ENCODE measurements at places on chromosomes 12 and 14. TPM values are rescaled to one million over a fixed set of nuclear protein-coding genes. Genes with fewer than 3 reads are reported as not detected.

Gene AQP2
- total RNA-seq: not detected

Gene GARIN6
- total RNA-seq: not detected

Gene MEG3
- 1.3 TPM for total RNA-seq

Gene CABP1
- total RNA-seq: 0.26 TPM

Gene TOMM20L
- total RNA-seq: not detected

Gene KRT76
- total RNA-seq: not detected

Gene SBNO1
- 40.9 TPM for total RNA-seq

Gene MDM2
- 129 TPM for total RNA-seq

Gene IFNG-AS1
- total RNA-seq: 0.95 TPM

Gene GSC
- total RNA-seq: not detected

Gene AGAP2
- 25.8 TPM for total RNA-seq

DNA sequence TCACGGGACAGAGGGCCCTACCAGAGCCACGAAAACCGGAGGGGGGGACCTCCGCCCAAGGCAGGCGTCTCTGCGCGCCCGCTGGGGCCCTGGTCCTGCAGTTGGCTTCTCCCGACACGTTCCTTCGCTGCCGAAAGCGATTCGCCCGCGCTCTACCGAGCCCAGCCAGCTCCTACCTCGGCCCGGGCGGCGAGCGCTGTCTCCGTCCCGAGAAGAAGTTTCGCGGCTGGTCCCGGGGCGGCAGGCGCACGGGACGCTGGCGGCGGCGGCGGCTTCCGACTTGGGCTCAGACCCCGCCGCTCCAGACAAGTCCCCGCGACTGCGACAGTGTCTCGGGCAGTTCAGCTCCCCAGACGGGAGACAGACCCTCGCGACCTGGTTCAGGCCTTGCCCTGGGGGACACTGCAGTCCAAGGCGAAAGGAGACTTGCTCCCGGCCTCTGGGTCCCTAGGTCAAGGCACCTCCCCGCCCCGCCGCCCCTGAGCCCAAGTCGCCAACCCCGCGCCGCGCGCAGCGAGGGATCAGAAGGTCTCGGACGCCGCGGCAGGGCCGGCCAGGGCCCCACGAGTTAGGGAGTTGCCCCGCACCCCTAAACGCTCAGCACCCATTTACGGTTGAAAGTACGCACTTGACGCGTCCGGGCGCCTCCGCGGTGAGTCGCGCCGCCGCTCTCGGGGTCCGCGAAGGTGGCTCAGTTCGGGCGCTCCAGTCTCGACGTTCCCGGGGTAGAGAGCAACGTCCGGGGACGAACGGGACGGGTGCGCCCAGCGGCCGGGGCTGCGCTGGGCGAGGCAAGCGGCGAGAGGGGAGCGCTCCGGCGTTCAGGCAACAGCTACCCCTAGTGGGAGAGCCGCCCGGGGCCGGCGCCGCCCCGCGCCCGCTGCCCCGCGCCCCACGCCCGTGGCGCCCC is 1.4 kb upstream of the DIO3 start:
- DNase-seq: no peak

- no peak for DNase-seq
These were observed 3.0 kb upstream of the ZC3H14 start for GRCh38 chr14:88559852-88560251.

DNA sequence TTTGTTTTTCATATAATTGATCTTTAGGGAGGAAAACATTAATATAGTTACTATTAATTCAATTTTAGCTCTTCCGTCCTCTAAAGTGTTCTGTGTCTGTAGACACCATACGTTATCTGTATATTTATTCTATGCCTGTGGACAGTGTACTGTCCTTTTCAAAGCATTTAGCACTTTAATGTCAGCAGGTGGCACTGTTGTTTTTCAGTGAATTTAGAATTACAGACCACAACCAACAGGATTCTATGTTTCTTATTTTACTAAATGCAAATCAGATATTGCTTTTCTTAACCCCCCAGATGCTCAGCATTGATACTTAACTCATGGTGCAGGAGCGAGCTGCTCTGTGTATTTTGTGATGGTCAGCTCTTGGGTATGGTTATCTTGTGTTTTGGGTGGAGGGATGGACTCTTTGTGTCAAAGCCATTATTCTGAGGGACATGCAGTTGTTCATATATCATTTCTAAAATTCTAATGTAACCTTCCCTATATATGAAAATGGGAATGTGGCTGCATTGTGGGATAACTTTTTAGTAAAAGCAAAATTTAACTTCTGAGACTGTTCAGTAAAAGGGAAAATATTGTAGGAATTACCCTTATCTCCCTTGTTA is 65.2 kb downstream of the PAPOLA start:
- no peak for DNase-seq

- no peak for DNase-seq
These were observed at the start of gene SLC39A2 for GRCh38 chr14:20998674-20999366. TSS of gene SLC39A2 (plus strand) at chr14:20999293. CDS start at chr14:20999447, 154 bp downstream.

DNA sequence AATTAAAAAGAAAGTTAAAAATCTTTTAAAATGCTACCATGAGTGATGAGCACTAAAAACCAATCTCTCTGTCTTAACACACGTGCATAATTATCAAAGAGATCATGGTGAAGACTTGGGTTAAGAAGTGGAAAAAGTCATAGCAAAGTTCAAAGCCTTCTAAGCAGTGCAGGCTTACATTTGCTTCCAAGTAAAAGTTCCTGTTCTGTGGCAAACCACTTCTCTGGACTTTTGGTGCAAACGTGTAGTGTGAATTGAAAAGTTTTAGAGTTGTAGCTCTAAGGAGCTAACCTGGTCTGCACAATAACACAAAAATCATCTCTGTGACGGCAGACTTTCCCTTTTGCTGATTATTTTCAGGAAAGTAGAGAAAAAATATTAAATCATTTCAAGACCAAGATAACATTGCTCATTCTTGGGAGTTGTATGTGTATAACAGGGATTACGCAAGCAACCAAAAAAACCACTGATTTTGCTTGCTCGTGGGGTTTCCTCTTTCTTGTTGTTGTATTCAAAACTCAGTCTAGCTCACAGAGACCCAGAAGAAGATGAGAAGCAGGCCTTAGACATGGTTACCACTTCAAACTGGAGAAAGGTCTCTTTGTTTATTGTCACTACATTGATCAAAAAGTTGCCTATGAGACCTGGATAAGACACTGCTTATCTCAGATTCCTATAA is 2.3 kb upstream of the GLIPR1 start:
- no peak for DNase-seq

GRCh38 chr12:54232790-54233189 is 44.0 kb upstream of the SMUG1 start:
- DNase-seq: no peak

- no peak for DNase-seq
These were observed 122.0 kb upstream of the DHRS4 start for GRCh38 chr14:23831596-23831995.

GRCh38 chr12:77489331-77489970 is 341.2 kb upstream of the NAV3 start:
- DNase-seq: no peak

DNA sequence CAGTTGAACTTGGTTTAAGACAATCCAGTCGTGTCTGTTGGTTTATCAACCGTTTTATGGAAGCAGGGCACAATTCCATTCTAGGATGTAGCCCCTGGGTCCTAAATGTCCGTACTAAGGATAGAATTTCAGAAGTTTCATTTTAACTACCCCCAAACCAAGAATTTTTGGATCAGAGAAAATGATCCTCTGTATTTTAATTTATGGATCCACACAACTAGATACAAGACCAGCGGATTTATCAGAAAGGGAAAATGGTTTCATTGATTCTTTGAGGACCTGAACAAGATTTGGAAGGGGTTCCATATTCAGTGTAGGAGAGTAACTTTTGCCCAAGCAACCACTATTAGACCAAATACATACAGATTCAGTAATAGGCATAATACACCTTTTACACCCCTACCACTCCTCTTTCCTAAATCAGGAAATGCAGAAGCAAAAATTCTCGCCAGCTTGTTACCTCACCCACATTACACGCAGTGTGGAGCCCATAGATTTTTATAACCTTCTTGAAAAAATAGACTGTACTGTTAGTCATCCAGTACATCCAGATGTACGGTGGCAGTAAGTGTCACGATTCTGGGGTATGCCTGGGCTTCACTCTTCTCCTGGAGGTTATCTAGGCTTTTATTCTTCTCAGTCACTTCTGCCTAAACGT is 1.4 kb upstream of the FBXL14 start:
- no peak for DNase-seq

DNA sequence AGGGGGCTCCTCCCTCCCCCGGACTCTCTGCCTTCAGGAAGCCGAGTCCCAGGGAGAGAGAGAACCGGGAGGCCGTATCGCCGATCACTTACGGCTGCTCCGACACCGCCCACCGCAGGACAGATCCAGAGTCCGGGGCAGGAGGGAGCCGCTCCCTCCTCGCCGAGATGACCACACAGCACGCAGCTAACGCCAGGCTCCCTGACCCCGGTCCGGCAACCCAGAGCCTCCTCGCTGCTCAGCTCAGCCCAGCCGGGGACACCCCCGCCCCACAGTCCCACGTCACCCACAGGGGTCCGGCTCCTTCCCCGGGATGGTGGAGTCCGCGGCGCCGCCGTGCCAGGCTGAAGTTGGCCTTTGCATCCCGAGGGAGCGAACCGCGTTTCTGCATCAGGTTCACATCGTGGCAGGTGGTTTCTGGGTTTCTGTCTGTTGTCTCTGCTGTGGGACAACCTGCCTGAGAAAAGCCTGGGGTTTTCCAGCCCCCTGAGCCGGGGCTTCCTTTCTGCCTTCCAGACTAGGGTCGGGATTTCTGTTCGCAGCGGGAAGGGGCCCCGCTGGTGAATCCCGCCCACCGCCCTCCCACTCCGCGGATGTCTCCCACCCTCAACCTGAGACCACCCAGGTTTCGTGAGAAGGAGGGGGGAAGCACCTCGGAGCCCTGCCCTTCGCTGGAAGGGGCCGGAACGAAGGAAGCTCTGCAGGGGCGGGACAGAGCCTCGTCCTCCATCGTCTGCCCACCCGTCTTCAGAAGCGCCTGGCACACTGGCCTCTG is 61.2 kb downstream of the NOC4L start:
- no peak for DNase-seq

GRCh38 chr12:43882578-43883178 is 46.8 kb downstream of the TMEM117 start:
- DNase-seq: peak; percentile 9

DNA sequence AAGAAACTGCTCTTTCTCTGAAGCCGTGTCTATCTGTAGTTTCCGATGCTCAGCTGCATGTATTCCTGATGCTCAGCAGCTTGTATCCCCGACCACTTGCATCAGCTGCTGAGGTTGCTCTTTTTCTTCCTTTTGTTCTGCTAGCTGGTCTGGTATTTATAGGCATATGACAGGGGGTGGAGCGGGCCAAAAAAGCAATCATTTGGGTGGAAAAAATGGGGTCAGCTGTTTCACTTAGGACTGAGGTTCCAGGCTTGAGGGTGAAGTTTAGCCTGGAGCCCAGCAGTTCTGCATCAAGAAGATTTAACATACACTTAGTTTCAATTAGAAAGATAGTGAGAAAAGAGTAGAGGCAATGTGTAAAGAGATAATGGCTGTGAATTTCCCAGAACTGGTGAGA is 23.6 kb upstream of the AMN1 start:
- DNase-seq: no peak

DNA sequence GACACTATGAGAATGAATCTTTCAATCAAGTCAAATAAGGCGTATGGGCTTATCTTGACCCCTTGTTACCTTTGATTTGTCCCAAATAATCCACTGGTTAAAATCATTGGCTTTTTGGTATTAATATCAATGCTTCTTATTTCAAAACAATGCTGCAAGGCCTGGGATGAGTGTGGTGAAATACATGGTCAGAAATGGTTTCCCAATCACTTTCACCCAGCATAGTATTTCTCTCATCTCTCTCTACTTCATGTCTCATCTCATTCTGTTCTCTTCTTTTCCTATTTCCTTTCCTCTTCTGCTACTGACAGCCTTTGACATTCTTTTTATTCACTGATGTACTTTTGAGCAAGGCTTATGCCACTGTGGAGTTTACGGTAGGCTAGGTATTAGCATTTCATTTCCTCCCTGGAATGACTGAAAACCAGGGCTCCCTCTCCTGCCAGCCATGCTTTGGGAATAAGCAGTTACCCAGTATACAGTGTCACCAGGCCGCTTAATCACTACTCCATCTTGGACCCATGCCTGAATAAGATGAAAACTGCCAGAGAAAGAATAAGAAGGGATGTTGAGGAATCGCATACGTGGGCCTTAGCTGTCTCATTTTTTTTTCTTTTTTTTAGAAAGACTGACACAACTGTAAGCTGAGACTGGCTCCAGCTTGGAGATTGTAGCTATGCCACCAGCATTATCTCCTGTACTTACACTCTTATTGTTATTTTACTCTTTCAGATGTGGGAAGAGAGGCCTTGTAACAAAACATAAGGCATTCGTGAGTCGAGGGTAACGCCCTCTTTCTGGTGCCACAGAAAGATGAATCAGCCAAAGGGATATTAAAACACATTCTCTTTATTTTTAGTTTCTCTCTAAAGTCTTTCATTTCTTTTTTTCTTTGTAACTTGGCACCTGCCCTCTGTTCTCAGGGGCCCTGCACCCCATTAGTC is 53.5 kb downstream of the IGF1 start:
- DNase-seq: no peak

GRCh38 chr12:77830583-77831351 is at the start of gene NAV3:
TSS of gene NAV3 (plus strand) at chr12:77830894. CDS start at chr12:77831462, 568 bp downstream.
- DNase-seq: no peak

DNA sequence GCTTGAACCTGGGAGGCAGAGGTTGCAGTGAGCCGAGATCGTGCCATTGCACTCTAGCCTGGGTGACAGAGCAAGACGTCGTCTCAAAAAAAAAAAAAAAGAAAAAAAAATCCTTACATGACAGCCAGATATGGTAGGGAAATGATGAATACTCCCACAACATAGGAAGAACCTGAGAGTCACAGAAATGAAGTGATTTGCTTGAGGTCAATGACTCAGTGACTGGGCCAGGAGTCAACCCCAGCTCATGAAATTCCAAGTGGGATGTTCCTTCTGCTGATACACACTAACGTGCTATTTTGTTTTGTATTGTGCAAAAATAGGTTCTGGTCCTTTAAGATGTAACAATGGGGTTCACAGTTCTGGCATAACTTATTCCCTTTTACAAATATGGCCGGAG is 9.0 kb downstream of the RHOF start:
- no peak for DNase-seq

DNA sequence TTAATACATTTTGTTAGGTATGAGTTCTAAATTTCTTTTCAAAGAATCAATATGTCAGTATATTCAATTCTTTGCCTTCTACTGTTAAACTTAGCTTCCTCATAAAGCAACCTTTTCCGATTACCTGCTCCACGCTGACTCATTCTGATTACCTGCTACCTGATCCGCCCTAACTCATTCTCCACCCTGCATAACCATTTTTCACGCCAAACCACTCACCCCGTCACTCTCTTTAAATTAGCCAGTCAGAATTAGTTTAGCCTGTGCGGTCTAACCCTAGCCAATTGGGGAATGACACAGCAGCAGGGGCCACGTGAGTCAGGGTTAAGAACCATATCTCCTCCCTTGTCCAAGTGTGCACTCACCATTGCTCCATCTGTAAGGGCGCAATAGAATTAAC is 72.2 kb upstream of the FICD start:
- DNase-seq: no peak

DNA sequence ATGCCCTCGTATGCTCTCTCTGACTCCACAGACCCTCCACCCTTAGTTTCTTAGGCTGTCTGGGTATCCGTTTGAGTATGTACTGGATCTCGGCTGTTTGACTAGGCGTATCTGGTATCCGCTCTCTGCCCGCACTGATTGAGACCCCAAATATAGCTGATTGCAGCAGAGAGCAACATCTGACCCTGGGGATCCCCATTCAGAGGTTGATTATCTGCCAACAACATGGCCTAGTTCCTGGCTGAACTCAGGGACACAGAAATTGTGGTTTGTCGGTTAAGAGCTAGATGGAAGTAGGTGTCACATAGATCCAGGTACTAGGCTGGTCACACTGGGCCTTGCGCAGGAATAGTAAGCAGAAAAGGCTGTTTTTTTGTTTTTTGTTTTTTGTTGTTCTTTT is 359.9 kb downstream of the FUT8 start:
- DNase-seq: no peak

GRCh38 chr12:42871816-42872215 is 282.3 kb upstream of the PRICKLE1 start:
- DNase-seq: no peak

All from activated T-cell treated with anti-CD3 and anti-CD28 coated beads, Interleukin-2, amount 50 U/mL, for 4 hours (primary cell).